Hematopoietic multipotent progenitor cell treated with erythropoietin and hydrocortisone succinate and interleukin-3 and kit ligand, for 17 days (in vitro differentiated cells): ENCODE measurements at places on chromosomes 3 and 15.

- DNase-seq: no peak
Measured at GRCh38 chr3:33153782-33154181, 40.0 kb downstream of the CRTAP start.

GRCh38 chr3:29318251-29318650 is 37.4 kb downstream of the RBMS3 start:
- DNase-seq: no peak

GRCh38 chr15:48710952-48711495 is 65.5 kb upstream of the FBN1 start:
- no peak for DNase-seq

DNA sequence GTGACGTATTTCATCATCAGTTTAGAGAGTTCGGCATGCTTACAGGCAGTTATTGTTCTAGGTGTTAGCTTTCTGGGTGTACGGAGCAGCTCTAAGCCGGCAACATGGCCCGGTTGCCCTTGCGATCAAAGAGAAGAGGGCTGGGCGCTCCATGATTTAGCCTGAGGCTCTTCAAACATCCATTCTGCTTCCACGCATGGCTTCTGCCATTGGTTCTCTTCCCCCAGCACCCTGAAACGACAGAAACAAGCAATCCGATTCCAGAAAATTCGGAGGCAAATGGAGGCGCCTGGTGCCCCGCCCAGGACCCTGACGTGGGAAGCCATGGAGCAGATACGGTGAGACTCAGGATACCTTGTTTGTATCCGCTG is 574 bp downstream of the NGRN start:
- DNase-seq: peak; percentile 70

GRCh38 chr3:79125313-79125984 is 642.3 kb downstream of the ROBO1 start:
- no peak for DNase-seq

GRCh38 chr3:56190130-56190529 is 278.1 kb downstream of the ERC2 start:
- DNase-seq: no peak

DNA sequence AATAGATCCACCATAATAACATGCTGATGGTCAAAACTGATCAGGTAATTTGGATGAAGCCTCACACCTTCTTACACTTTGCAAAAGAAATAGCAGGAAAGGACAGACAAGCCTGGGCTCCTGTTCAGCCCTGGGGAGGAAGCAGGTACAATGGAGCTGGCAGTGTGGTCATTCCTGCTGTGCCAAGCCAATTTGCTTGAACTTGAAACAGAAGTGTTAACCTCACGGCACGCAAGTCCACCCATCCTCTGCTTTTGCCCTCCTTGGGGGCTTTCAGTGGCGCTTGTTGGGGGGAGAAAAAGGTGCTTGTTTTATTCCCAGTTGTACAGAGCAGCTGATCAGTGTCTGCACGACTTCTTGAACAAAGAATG is 36.8 kb upstream of the RFTN1 start:
- DNase-seq: no peak

GRCh38 chr15:75446151-75446550 is 5.3 kb downstream of the SIN3A start:
- no peak for DNase-seq

DNA sequence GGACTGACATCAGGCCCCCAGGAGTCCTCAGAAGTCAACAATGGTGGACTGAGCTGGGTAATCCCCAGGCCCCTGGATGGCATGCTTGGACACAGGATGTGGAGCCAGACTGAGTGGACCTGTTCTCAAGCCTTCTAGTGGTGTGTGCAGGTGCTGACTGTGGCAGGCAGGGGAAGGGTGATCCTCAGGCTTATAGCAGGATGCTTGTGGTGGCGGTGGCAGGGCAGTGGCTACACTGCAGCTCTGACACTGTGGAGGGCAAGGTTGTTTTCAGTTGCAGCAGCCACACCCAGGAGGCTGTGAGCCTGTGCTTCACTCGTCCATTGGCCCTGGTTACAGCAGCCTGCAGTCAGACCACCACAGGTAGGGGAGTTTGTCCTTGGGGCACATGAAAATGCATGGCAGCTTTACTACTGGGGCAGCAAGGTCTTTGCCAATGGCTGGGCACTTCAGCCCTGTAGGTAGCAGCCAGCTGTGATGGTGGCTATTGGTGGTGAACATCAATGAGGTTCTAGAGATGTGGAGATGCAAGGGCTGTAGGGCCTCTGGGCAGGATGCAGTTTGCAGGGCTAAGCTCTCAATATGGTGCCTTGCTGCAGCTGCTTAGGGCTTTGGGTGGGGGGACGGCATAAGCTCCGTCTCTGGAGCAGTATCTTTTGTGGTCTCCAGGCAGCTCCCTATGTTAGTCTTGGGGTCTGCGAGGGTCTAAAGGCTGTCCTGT is 17.5 kb upstream of the MYO5A start:
- DNase-seq: no peak

GRCh38 chr15:90960298-90961091 is 5.8 kb downstream of the RCCD1 start:
- no peak for DNase-seq

DNA sequence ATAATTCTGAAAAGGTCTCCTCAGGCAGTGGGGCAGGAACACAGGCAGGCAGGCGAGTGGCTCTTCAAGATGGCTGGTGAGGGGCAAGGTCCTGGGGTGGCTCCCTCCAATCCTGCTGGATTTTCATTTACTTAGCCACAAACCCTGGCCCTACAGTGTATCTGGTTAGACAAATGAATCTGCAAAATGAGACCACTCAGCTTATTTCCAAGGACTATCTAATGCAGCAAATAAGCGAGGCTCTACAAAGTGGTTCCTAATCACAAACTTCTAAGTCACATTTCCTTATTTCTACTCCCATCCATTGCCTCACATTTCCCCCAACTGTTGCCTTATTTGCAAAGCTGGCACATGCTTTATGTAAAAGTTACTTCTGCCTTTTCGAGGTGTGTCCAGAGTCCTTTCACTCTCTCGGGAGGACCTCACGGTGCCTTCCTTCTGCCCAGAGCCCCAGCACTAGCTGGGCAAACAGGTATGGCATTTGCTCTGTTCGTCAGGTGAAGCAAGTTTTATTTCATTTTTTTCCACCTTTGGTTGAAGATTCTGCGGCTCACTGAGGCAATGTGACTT is 40.5 kb downstream of the CCDC12 start:
- no peak for DNase-seq

DNA sequence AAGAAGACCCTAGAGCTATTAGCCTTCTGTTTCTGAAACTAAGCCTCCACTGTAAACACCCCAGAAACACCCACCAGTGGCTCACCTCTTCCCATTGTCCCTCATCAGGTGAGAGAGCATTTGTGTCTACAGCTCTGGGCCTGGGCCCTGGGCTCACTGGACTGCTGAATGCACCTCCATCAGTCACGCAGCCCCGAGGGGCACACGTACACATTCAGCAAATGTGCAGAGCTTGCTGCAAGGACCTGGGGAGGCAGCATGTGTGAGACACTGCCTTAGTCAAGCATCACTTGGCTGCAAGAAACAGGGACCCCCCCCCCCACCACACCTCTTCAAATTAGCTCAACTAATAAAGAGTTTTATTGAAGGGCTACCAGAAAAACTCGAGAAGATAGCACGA is 29.0 kb downstream of the MRPL46 start:
- DNase-seq: no peak

DNA sequence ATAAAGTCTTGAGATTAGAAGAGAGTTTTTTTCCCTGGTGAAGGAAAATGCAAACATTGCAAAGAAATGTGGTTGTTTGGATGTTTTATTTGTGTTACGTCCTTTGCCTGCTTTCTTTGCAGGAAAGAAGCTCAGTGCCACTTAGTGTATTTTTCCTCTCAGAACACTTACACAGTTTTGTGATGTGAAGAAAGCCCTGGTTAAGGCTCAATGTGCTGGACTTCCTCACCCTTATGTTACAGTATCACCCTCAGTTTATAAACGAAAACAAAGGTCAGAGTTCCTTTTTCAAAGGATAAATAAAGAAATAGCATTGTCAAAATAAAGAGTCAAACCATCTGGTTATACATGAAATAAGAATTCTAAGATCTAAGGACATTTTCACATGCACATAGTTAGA is 45.9 kb downstream of the RNF13 start:
- no peak for DNase-seq

- no peak for DNase-seq
Measured at GRCh38 chr15:99414755-99415731, 150.7 kb upstream of the MEF2A start.

DNA sequence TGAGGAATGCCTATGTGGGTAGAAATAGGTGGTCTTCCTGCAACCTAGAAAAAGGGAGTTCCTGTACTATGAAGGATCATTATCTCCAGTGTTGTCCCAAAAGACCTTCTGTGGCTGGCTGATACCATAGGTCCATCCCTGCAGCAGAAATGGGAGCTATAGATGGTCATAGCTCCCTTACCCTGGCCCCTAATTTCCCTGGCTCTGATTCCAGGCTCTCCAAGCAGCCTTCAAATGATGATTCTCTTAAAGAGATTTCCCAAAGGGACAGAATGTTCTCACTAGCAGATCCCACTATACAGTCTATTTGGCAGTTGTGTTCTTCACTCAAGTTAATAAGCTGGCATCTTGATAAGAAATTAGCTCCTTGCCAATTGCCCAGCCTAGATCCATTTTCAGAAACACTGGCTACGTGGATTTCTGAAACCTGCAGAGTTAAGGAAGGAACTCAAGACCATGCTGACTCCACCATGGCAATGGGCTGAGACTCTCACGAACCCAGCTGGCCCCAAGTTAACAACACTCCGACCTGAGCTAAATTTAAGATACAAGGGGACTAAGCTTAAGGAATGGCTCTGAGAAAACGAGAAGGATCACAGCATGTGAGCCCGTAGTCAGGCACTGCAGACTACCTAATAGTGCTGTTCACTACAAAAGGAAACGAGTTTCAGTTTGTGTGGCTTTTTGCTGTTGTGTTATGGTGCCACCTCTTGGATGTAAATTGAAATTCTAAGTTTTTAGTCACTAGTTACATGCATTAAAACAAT is 11.4 kb downstream of the C15orf40 start:
- peak; percentile 84 for DNase-seq

- no peak for DNase-seq
Measured at GRCh38 chr3:35383719-35384555, 255.4 kb upstream of the ARPP21 start.

DNA sequence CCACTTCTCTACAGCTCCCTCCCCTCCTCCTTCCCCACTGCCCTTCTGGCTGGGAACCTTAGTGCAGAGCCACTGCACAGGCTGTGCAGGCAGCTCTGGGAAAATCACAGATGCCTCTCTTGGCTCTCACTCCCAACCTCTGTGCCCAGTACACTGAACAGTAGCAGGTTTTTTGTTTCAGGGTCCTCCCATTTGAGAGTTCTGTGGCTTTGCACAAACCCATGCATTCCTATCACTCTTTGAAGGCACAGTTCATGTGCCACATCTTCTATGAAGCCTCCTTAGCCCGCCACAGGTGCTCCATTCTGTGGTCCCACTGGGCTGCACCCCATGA is 103.9 kb downstream of the SNRK start:
- no peak for DNase-seq

DNA sequence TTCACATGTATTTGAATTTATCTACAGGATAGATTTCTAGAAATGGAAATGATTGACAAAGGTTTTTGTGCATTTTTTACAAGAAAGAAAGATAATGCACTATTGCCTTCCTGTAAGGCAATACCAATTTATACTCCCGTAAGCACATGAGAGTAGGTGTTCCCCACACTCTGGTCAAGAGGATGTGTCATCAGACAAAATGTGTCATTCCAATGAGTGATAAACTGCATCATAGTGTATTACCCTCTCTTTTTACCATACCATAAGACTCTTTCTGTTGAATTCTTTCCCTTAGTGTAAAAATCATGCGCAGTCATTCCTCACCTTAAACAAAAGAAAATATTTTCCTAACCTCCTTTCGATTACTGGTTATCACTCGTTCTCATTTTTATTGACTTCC is 251.0 kb downstream of the ROBO1 start:
- DNase-seq: no peak

GRCh38 chr3:42515391-42515916 is 13.0 kb downstream of the VIPR1 start:
- DNase-seq: no peak

- DNase-seq: no peak
Measured at GRCh38 chr15:45314960-45315359, 62.9 kb downstream of the SLC28A2 start.

DNA sequence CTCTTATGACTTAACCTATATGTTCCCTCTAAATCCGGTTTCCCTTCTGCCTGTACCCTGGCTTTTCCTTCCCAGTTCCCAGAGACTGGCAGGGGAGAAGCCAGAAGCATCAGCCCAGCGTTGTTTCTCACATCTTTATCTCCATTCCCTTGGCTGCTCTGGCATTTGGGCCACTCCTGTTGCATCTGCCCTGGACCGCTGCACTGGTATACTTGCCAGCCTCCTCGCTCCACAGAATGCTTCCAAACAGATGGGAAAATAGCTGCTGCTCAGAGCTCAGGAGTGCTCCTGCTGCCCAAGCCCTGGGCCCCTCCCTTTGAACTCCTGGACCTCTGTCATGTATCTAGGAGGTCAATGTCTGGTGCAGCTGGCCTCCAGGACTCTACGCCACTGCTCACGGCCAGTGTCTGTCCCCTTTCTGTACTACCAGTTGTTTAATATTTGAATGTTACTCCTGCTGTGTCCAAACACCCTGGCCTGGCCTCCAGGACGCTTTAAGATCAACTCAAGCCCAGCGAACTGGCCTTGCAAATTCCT is 6.8 kb downstream of the SPINT1 start:
- DNase-seq: no peak

- DNase-seq: no peak
Measured at GRCh38 chr3:41148901-41149300, 50.4 kb upstream of the CTNNB1 start.

DNA sequence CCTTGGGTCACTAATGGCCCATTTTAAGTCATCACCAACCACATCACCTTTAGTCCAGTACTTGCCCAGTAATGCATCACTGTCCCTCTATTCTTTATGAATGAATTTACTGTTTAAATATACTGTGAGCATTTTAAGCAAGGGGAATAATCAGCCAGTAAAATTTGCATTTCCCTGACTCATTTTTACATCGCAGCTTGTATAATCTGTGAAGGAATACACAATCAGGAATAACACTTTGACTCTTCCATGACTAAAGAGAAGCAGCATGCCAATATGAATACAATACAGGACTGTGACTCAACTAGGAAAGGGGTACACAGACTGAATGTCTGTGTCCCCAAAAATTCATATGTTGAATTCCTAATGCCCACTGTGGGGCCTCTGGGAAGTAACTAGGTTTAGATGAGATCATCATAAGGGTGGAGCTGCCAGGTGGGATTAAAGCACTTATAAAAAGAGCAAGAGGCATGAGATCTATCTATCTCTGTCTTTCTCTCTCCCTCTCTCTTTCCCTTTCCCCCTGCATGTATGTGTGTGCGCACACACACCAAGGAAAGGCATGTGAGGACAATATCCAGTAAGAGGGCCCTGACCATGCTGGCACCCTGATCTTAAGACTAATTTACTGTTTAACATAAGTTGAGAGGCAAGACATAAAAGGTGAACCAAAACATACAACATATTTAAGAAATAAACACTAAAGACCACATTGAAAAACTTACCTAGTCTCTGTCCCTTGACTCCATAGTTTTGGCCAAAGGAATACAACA is 12.1 kb downstream of the B4GALT4 start:
- DNase-seq: no peak

GRCh38 chr3:107993771-107994170 is 97.1 kb downstream of the CD47 start:
- no peak for DNase-seq

GRCh38 chr3:148828136-148828690 is 602 bp downstream of the CPB1 start:
- DNase-seq: no peak

- DNase-seq: no peak
Measured at GRCh38 chr3:19147905-19148767, at the start of gene KCNH8. TSS of gene KCNH8 (plus strand) at chr3:19148510. CDS start at chr3:19148720, 210 bp downstream.

GRCh38 chr3:102078854-102079808 is 229.8 kb downstream of the NFKBIZ start:
- DNase-seq: no peak

- no peak for DNase-seq
Measured at GRCh38 chr15:72541674-72542073, 67.5 kb downstream of the ARIH1 start.
